ENCODE measurements at places on chromosomes 12 and 14.

DNA sequence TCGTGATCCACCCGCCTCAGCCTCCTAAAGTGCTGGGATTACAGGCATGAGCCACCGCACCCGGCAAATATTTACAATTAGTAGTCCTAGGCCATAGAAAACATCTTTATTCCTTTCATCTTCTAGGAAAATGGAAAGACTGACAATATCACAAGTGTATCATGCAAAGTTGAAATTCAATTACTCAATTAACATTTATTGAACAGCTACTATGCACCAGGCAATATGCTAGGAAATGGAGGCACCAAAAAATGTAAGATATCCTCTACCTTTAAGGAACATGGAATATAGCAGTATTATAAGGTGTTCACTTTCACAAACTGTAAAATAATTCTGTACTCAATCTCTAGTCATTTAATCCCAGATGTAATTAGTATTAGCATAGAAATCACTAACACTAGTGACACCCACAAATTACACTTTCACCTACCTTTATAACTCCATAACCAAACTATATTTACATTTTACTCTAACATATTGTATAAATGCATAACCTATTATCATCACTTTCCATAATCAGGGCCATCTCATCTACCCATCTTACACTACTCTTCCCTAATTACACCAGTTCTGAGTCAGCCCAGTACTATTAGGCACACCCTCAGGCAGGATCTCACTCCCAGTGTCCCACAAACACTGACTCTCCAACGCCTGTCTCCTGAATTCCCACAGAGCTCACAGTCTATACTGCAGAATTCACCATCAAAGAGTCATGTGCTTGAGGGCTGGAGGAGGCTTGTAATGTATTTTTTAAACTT is 10.4 kb downstream of the CORO1C start:
- no peak for DNase-seq

DNA sequence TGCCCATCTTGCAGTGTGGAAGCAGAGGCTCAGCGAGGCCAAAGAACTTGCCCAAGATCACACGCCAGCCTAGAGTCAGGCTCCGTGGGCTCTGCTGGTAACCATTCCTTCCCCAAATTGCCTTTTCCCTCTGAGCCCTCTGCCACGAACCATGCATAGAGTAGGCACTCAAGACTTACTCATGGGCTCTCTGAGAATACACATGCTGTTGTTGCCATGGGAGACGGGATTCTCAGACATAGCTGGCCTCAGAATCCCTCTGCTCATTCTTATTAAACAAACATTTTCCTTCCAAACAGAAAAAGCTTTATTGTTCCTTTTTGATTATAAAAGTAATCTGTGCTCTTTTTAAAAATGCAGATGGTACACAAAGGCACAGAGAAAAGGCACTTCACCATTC is 52.5 kb upstream of the WSCD2 start:
- DNase-seq, result no peak

GRCh38 chr14:91897106-91897701 is 29.9 kb upstream of the TC2N start:
- DNase-seq, result no peak

DNA sequence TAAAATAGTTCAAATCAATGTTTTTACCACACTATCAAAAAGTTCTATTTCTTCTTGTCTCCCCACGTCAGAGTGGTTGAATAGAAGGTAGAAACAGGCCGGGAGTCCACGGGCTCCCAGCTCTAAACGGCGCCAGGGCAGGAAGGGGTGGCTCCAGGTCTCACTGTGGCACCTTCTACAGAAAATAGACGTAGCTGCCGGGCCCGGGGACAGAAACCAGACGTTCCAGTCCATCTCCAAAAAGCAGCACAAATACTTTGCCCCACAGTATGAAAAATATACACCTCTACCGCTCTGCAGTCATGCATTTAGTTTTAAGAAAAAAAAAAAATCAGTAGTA is 30.9 kb downstream of the CCNK start:
- no peak for DNase-seq

DNA sequence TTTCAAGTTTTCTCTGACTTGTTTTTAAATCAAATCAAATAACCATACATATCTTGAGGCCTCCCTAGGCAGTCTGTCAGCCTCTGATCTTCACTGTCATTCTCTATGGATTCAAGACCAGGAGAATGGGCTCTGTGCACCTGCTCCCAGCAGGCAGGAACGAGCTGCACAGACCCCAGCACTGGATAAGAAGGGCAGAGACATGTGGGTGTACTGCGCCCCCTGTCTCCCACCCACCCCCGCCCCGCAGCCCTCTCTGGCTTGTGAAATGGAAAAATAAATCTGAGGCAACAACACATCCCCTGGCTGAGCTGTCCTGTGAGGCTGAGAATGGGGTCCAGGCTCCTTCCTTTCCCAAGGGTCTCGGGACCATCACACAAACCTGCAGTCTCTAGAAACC is 26.3 kb downstream of the CLMN start:
- DNase-seq, result no peak

GRCh38 chr14:94466706-94467370 is 9.2 kb downstream of the SERPINA9 start:
- DNase-seq, result no peak

DNA sequence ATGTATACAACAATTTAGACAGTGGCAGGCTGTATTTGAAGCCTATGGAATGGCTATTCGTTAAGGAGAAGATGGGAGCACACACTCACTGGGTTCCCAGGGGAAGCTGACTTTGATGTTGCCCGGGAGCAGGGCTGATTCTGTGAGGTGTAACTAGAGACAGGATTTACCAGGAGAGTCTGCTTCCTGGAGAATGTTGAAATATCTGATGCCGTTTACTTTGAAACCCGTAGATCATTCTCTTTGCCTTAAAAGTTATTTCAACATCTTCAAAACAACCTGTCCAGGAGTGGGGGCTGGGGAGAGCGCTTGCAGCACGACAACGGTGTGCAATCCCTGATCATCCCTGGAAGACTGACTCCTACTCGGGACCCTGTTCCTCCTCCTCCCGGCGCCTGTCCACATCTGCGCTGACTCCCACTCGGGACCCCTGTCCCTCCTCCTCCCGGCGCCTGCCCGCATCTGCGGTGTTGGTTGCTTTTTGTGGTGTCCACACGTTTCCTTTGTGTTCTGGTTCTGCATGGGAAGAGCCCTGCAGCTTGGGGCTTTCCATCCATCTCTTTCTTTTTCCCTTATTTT is 72.6 kb downstream of the AACS start:
- no peak for DNase-seq

GRCh38 chr12:20946732-20947131 is 136.2 kb downstream of the SLCO1B3 start:
- DNase-seq, result peak; percentile 29
